ENCODE measurements at places on chromosomes 3 and 15.

- no peak for DNase-seq
Observed at GRCh38 chr3:48065035-48065434, 48.8 kb upstream of the MAP4 start.

DNA sequence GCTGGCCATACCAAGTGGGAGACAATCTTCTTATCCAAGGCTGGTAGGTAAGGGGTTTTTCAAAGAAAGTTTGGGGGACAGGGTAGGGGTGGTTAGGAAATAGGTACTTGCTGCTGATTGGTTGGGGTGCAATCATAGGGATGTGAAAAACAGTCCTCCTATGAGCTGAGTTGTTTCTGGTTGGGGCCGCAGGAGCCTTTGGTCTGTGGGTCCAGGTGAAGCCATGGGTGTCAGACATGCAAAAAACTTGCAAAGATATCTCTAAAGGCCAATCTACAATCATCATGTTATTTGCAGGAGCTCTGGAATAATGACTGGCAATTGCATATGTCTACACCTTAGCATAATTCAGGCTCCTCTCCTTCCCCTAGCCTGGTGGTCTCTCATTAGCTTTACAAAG lies 982.3 kb downstream of the DIPK2A start:
- no peak for DNase-seq

DNA sequence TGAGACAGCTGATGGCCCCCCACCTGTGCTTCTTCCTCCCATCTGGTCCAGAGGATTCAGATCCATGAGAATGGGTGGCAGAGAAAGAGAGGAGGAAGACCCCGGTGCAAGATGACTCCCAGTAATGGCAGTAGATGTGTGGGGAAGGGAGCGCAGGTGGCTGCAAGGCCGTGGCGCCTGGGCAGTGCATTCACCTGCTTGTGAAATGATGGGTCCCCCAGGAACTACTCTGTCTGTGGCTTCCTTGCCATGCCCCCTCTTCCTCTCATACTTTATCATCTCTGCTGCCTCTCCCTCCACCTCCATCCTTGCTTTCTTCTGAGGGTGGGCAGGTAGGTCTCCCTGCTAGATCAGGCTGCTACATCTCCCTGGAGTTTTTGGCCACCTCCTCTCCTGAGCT lies 23.3 kb downstream of the ZNF710 start:
- no peak for DNase-seq

GRCh38 chr3:24963762-24964625 lies 464.1 kb upstream of the RARB start:
- DNase-seq = no peak

GRCh38 chr3:184574515-184575417 lies 13.2 kb downstream of the EPHB3 start:
- no peak for DNase-seq

GRCh38 chr15:63559753-63560152 lies 37.4 kb upstream of the FBXL22 start:
- DNase-seq = no peak

DNA sequence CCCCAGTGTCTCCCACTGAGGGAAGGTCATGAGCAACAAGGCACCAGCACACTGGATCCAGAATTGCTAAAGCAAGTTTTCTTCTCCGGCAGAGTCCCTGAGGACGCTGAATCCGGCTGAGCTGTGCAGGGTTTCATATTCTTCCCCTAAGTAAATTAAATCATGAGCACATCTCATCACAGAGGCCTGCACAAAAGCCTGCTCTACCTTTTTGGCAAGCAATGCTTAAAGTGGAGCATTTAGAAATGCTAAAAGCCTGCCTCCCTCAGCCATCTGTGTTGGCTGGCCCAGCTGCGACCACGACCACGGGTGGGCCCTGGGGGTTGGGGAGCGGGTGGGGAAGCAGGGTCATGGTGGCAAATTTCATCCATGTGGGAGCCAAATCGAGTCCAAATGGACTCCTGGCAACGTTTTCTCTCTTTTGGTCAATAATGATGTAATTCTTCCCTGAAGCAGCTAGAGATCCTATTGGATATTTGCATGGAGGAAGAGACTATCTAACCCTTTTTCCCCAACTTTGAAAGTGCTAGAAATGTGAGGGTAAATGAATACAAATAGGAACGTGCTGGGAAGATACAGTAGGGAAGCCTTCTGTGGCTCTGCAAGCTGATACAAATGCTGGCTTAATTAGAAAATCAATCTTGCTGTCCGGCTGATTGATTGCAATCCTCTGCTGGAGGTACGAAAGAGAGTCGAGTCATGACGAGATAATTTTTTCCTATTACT lies 532.8 kb upstream of the TBL1XR1 start:
- no peak for DNase-seq

DNA sequence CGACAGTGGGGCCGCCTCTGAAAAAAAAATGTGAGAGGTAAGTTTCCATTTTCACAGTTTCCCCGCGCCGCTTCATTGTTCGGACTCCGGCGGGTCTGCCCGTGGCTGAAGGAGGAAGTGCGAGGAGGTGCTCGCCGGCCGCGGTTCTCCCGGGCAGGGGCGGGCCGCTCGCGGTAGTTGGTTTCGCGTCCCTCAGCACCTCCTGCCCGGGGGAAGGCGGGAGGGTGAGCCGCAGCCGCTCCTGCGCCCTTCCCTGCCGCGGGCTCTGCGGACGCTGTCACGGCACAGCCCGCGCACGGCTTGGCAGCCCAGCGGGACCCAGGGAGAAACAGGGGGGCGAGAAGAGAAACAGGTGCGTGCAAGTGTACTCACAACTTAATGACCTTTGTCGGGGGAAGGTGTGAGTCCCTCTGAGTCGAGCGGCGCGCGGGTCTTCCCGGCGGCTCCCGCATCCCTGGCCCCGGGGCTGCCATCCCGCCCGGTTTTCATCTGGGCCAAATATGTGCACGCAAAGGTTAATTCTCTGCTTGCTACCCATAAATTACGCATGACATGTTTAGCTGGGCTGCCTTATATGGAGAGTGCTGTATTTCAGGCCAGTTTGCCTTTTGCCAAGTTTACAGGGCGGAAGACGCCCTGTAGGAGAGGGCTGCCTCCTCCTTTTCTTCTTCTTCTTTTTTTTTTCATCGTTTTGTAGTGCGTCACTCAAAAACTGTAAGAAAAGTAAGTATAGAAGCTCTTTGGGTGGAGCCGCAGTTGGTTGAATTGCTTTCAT lies 514 bp downstream of the MBNL1 start:
- no peak for DNase-seq

GRCh38 chr3:44198284-44199269 lies 43.1 kb upstream of the TOPAZ1 start:
- no peak for DNase-seq

DNA sequence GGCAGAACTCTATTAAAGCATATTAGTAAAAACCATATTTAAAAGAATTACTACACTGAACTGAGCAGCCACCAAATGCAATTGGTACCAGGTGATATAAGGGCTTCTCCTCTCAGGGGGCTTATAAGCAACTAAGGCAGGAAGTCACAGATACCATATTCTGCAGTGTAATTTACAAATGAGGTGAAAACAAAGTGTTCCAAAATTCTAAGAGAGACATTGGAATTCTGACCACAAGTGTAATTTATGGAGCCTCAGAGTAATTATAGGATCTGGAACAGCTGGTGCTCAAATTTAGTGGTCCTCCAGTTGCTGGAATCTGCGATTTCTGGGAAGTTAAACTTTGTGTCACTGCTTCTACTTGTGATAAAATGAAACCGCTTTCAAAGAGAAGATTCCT lies 3.1 kb upstream of the NR1I2 start:
- no peak for DNase-seq

GRCh38 chr15:37931321-37931720 lies 3.1 kb upstream of the TMCO5A start:
- no peak for DNase-seq

DNA sequence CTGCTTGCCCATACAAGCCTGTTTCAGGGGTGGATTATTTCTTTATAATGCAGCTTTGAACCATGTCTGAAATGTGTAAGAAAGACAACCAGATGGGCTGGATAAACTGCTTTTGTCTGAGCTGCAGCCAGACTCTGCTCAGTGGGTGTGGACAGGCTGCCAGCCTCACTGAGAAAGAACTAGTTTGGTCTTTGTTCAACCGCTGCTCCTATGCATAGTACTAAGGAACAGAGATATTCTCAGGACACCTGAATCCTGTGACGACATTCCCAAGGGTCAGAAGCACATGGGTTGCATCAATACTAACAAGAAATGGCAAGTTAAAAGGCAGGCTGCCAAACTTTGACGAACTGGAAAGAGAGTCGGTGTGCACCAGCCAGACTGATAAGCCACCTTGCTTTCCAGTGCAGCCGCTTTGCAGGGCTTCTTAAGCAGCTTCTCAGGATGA lies 57.2 kb downstream of the PLD1 start:
- DNase-seq = no peak

DNA sequence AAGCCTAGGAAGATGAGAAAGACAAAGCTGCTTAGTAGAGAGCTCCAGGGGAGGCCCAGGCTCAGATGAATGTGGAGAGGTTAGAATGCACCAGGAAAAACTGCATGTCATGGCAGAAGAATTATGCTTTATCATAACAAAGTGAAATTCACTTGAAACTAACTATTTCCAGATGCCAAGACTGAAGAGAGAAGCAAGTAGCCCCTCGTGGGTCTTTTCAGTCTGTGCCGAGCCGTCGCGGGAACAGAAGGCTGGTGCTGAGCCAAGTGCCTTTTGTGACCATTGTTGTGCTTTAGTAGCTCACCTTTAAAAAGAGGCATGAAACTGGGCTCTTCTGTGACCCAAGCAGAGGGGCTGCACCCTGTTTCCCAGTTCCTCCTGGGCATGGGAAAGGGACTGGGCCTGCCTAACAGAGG lies 73.2 kb downstream of the CHDH start:
- no peak for DNase-seq

DNA sequence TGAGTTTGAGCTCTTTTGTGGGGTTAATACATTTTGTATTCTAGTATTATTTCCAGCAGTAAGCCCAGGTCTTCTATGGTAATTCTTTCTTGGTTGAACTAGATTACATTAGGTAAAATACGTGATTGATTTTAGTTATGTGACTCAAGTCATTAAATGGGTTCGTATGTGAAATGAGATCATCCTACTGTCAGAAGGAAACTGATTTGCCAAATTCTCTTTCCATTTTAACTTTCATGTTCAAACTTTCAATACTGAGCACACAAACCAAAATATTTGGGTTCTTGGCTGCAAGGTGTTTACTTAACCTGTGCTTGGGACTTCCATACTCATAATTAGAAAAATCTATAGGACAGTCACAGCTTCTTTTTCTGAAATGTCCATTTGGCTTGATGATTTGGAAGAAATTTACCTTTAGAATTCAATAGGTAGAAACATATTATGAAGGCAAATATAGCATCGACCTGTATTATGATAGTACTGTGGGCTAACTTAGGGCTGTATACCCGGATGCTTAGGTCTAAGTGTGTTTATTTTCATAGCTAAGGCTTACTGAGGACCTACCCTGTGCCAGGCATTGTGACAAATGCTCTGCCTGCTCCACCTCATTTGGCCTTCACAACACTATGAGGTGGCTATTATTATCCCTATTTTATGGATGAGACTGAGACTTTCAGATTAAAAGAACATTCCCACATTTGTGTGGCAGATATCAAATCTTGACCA lies 631.8 kb upstream of the GRM7 start:
- DNase-seq = no peak

DNA sequence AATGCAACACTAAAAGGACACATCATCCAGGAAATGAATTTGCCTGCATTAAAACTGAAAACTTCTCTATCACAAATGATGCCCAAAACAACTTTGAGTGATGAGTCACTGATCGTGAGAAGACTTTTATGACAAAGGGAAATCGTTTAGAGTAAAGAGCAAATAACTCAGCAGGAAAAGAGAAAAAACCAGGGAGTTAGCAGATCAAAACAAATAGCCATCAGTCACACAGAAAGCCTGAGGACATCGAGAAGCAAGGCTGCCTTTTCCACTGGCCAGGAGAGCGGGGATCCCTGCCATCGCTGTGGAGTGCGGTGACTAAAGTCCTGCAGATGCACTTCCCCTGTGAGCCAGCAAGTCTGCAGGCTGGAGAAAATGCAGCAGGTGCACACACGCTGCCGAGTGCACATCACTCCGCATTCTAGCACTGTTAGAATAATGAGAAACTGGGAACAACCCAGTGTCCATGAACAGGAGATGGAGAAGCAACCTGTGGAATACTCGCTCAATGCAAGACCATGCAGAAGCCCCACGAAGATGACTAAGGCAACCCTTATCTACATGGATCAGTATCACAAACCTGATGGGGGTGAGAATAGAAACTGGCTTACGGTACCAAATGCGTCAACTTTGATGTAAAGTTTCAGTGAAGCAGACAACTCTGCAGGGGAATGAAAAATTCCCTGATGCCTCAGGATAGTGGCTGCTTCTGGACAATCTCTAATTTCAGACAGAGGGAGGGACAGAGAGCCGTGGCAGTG lies 86.4 kb downstream of the NSMCE3 start:
- no peak for DNase-seq

DNA sequence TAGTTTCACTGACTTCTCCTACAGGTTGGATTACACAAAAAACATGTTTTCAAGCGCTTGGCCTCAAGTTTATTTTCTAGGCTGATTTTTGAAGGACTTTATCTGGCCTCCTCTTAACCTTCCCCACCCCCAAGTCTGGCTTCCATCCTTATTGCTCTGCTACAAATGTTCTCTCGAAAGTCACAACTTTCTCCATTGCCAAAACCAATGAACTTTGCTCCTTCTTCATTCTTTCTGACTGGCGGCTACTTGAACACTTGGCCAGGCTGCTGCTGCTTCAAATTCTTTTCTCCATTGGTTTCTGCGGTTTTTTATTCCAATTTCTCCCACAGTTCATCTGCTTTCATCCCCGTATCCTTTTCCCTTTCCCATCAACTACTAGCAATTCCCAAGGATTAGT lies 106.6 kb downstream of the TOP2B start:
- no peak for DNase-seq
